ENCODE measurements at places on chromosomes 1 and 21.

GRCh38 chr1:216758161-216758560 lies 34.9 kb upstream of the ESRRG start:
- DNase-seq = no peak

DNA sequence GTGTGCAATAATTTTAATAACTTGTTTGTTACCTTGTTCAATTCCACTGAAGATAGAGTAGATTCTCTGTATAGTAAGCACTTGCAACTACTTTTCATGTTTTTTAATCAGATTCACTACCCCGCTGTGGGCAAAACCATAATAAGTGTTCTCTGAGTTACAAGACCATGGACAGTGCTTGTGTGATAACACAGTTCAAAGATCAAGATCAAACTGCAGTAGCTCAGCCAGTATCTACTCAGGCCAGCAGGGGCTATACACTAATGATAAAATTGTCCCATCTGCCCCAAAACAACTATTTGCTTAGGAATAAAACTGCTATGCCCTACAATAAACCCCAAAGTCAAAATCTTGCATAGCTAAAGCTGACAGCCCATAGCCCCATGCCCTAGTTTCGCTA lies 129.6 kb downstream of the LRRC7 start:
- DNase-seq = no peak

DNA sequence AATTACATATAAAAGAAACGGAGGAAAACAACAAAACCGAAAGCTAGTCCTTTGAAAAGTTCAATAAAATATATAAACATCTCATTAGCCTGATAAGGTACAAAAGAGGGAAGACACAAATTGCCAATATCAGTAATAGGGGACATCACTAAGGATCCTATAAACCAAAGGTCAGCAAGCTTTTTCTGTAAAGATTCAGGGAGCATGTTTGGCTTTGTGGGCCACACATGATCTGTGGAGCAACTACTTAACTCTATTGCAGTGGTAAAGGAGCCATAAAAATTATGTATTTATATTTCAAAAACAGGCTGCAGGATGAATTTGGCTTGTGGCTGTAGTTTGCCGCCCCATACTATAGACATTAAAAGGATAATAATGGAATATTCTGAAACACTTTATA lies 5.5 kb upstream of the NSUN4 start:
- DNase-seq = no peak

GRCh38 chr1:208686592-208686991 lies 442.4 kb upstream of the PLXNA2 start:
- DNase-seq = no peak

- DNase-seq = no peak
These were observed 5.1 kb upstream of the HMGCS2 start for GRCh38 chr1:119773711-119774241.

- DNase-seq = peak; percentile 36
These were observed 506.8 kb upstream of the CAMK1G start for GRCh38 chr1:209076688-209077087.

GRCh38 chr1:248858096-248858890 lies 592 bp downstream of the ZNF692 start:
- DNase-seq = peak; percentile 83

DNA sequence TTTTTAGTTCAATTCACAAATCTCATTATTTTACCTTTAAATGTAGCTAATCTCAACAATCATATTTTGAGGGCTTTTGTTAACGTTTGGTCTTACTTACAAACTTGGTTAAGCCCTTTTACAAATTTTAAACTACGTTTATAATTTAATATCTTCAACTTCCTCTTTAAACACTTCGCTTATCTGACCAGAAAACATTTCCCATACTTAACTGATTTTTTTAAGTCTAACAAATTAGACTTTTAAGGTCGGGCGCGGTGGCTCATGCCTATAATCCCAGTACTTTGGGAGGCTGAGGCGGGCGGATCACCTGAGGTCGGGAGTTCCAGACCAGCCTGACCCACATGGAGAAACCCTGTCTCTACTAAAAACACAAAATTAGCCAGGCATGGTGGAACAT lies 300.9 kb downstream of the LMX1A start:
- DNase-seq = no peak

- DNase-seq = no peak
These were observed 4.3 kb downstream of the GBP2 start for GRCh38 chr1:89121641-89122040.

GRCh38 chr1:211474451-211474850 lies 17.5 kb downstream of the RD3 start:
- DNase-seq = no peak

GRCh38 chr1:236137285-236137852 lies 5.0 kb upstream of the GPR137B start:
- no peak for DNase-seq

DNA sequence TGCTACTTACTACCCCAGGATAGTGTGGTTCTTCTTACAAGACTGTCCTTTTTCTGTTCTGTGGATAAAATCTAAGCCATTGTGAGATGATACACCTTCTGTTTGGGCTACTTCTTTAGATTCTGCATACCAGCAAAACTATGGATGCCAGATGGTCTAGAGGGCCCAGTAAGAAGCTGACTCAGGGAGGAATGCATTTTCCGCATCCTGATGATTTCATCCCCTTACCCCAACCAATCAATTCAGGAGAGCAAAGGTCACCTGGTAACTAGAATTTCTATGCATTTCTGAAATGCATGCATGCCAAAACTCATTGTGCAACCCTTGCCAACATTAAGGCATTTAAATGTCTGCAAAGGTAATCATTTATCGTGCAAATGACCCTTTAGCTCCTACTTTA lies 285.7 kb upstream of the ZP4 start:
- no peak for DNase-seq

- no peak for DNase-seq
These were observed at the start of gene LRRC53 for GRCh38 chr1:74512170-74512915. Gene LRRC53 (minus strand): TSS chr1:74512611. CDS start chr1:74483349, 29,262 bp downstream.

- DNase-seq = peak; percentile 86
These were observed 148.4 kb downstream of the GPATCH2 start for GRCh38 chr1:217482356-217483102.

GRCh38 chr21:28641731-28642130 lies 350.9 kb downstream of the LTN1 start:
- DNase-seq = no peak

DNA sequence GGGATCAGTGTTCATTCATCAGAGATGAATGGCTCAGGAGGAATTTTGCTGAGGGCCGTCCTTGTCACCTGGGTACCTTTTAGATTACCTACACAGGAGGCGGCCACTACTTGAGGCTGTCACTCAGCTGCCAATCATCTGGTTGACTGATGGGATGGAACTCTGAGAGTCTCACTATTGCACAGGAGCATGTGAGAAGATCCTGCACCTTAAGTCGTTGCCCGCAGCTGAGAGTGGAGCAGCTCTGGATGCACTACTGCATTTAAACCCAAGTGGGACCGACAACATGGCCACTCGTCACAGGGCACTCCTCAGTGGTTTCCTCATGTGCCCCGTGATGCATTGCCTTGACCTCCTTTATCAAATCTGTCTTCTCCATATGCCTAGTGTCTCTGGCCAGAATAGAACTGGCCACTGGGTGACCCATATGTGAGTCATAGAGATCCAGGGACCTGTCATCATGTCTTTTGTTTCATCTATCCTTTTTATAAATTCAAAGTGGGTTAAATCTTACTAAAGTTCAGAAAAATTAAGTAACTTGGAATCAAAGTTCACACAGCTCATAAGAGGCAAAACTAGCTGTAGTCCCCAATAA lies 165.5 kb downstream of the ZSCAN20 start:
- DNase-seq = no peak

- DNase-seq = peak; percentile 69
These were observed 42.3 kb downstream of the LACTBL1 start for GRCh38 chr1:22930240-22930912.

GRCh38 chr1:79945391-79945790 lies 938.9 kb upstream of the ADGRL4 start:
- no peak for DNase-seq

GRCh38 chr1:197521118-197521739 lies 253.2 kb downstream of the CRB1 start:
- peak; percentile 36 for DNase-seq

GRCh38 chr1:178692564-178693327 lies 32.3 kb upstream of the RALGPS2 start:
- no peak for DNase-seq

- peak; percentile 89 for DNase-seq
These were observed 580 bp downstream of the INKA2 start for GRCh38 chr1:111738436-111739193.

- no peak for DNase-seq
These were observed 20.6 kb upstream of the LAMC2 start for GRCh38 chr1:183165456-183165855.

GRCh38 chr1:37940299-37940947 lies 6.4 kb downstream of the INPP5B start:
- peak; percentile 56 for DNase-seq

Measured in lung microvascular endothelial cell (primary cell).